ENCODE measurements at places on chromosomes 11 and 22. TPM values are rescaled to one million over a fixed set of nuclear protein-coding genes. Genes with fewer than 3 reads are reported as not detected.

DNA sequence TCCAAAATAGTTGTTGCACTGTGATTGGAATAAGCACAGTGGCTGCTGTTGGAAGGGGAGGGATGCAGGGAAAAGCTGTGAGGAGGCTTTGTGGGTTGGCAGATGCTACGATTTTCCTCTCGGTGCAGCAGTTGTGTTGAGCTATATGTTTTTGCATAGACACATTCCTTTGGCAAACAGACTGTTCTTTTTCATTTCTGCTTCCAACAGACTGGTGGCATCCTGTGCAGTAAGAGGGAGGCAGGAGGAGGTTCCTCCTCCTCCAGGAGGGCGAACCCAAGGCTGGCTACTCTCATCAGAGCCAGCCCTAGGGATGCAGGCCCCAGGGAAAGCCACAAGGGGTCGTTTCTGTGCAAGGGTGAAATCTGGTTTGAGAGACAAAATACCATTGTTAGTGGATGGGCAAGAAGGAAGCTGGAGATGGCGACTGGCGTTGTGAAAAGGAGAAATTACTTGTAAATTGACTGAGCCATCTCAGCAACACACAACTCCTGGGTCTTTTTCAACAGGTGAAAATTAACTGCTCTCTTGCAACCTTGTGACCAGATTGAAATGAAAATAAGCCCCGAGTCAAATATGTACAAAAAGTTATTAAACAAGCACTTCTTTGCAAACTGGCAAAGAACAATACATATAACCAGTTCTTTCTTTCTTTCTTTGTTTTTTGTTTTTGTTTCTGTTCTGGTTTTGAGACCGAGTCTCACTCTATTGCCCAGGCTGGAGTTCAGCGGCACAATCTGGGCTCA, 26.5 kb upstream of the UBASH3B start:
- no peak overlapping the region for H3K4me3 ChIP-seq
- H3K27me3 ChIP-seq, result no peaks in the 10 kb centered on the region
- no peak overlapping the region for H3K27ac ChIP-seq
- DNase-seq, result peak; percentile 5
- no peaks in the 10 kb centered on the region for H3K4me1 ChIP-seq
- no peaks in the 10 kb centered on the region for H3K36me3 ChIP-seq

GRCh38 chr22:29799217-29799680, 32.1 kb downstream of the UQCR10 start:
- H3K4me3 ChIP-seq, result peak overlapping the region; percentile 30
- H3K27ac ChIP-seq, result peak overlapping the region; percentile 94
- no peaks in the 10 kb centered on the region for H3K36me3 ChIP-seq
- no peaks in the 10 kb centered on the region for H3K27me3 ChIP-seq
- DNase-seq, result peak; percentile 95
- peaks cover 55% of the 10 kb centered on the region for H3K4me1 ChIP-seq

DNA sequence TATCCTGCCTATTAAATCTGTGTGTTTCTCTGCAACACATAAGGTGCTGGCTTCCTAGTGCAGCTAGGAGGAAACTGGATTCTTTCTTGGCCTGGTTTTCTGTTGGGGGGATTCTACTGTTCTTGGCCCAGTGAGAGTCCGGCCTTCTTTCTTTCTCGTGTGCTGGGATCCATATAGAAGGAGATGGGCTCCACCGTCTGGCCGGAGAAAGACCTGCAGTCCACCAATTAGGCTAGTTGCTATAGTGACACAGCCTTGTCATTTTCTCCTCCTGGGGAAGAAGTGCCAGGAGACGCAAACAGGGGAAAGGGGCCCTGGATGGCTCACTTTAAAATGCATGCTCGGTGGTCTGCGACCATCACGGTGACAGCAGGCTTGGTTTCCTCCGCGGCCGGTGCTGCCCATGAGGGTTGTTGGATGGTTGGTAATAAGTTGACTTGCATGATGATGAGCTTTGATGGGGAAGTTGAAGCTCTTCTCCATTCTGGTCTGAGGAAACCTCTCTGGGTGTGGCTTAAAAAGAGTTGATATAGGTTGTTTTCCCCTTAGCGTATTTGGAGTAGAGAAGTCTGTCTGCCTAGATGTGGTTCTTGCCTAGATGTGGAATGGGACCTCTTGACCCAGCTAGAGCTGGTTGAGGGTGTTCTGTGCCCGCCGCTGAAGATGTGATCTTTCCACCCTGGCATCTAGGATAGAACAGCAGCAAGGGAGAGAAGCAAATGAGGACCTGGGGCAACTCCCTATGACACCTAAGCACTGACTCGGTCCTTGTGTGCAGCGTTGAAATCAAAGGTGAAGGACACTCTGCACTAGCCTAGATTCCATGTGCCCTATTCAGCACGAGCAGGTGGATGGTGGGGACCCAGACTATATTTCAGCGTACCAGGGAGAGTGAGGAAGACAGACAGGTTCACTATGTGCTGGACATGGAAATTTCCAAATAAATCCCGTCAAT, 1335.0 kb downstream of the BRD1 start:
- H3K36me3 ChIP-seq, result no peaks in the 10 kb centered on the region
- no peaks in the 10 kb centered on the region for H3K4me1 ChIP-seq
- H3K27ac ChIP-seq, result no peak overlapping the region
- peaks cover 27% of the 10 kb centered on the region for H3K27me3 ChIP-seq

ABCG4 gene
- total RNA-seq, result not detected

DNA sequence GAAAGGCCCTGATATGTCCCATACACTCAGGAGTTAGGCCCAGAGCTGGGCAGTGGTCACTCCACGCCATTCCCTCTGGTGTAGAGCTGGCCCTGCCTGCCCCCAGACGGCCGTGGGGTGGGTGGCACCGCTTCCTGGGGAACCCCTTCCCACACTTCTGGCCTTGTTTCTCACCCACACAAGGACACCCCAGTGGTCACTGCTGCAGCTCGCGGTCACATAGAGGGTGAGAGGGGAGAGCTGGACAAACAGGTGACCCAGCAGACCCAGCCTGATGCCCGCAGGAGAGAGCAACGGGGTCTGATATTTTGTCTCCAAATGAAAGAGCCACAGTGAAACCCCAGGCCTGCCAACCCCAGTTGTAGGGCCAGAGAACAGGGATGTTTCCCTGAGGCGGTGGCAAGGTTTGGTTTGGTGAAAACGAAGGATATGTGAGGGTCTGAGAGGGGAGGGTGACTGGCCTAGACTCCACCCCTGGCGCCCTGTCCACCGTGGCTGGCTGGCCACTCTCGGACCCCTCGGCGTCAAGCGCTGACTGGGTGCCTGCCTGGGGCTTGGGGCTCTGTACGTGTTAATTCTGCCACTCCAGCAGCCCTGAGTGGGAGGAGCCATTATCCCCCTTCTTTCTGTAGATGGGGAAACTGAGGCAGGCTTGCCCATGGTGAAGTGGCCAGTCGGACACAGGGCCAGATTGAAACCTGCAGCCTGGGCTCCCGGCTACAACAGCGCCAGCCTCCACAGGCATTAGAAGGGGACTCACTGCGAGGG, 71.0 kb upstream of the PPARA start:
- DNase-seq, result no peak
- H3K4me1 ChIP-seq, result peaks cover 89% of the 10 kb centered on the region
- no peaks in the 10 kb centered on the region for H3K36me3 ChIP-seq
- H3K27ac ChIP-seq, result peak overlapping the region; percentile 94
- H3K27me3 ChIP-seq, result no peaks in the 10 kb centered on the region

DNA sequence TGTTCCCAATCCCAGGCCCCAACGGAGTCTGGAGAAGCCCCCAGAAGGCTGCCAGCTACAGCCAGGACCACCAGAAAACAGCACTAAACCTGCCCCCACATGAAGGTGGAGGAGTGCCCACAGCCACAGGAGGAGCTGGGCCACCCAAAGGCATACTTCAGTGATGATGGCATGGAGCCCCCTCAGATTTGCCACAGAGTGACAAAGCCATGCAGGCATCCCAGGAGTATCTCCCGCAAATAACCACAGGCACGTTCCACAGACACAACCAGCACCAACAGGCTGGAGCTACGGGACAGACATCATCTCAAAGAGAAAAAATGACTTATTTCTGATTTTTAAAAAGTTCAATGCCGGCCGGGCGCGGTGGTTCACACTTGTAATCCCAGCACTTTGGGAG, 10.6 kb downstream of the CARS1 start:
- DNase-seq, result no peak
- H3K27me3 ChIP-seq, result no peaks in the 10 kb centered on the region
- H3K36me3 ChIP-seq, result no peaks in the 10 kb centered on the region

Data from gastrocnemius medialis (tissue), 4 donors.